Thoracic aorta endothelial cell (primary cell): ENCODE measurements at places on chromosomes 13 and 19. TPM values are rescaled to one million over a fixed set of nuclear protein-coding genes. Genes with fewer than 3 reads are reported as not detected.

Gene RGS9BP
- total RNA-seq, result 0.13 and 0.22 TPM in 2 replicates

Gene LHFPL6
- 16.7 and 20.6 TPM in 2 replicates for total RNA-seq

Gene JSRP1
- not detected in 2 replicates for total RNA-seq

Gene DLL3
- total RNA-seq, result 0.43 and 0.66 TPM in 2 replicates

Gene ZNF331
- total RNA-seq, result 8.2 and 10.2 TPM in 2 replicates
